ENCODE measurements at places on chromosomes 16 and 17.

GRCh38 chr17:75595920-75596313, 8.3 kb downstream of the MYO15B start:
- no peak for DNase-seq

DNA sequence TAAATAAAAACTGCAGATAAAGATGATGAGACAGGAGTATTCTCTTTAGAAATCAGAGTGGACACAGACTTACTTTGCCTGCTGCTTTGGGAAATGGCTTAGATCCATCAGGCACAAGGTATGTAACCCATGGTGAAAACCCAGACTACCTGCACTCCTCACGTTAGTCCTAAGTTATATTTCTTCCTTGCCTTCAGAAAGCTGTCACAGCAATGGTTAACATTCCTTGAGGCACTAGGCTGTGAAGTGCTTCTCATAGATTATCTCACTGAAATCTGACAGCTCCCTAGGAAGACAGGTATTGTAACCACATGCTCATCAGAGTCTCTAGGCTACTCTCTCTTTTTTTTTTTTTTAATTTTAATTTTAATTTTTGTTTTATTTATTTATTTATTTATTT, 20.9 kb downstream of the ZSWIM7 start:
- no peak for DNase-seq

DNA sequence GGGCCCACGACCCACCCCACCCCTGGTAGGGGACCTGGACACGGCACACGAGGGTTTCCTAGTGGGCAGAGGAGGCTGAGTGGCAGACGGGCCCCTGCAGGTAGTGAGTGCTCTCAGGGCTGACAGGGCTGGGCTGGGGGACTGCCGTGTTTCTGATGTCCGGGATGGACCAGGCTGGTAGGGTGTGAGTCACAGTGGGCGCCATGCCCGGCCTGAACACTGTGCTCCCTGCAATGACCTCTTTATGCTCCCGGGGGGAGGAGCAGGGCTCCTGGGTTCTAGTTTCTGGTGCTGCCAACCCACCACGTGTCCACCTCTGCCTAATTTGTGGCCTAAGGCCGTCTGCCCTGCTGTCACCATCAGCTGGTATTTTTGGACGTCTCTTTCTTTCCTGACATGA, 26.3 kb downstream of the ARHGAP23 start:
- DNase-seq: peak; percentile 83

GRCh38 chr16:57150682-57151330, 35.0 kb downstream of the PSME3IP1 start:
- no peak for DNase-seq

DNA sequence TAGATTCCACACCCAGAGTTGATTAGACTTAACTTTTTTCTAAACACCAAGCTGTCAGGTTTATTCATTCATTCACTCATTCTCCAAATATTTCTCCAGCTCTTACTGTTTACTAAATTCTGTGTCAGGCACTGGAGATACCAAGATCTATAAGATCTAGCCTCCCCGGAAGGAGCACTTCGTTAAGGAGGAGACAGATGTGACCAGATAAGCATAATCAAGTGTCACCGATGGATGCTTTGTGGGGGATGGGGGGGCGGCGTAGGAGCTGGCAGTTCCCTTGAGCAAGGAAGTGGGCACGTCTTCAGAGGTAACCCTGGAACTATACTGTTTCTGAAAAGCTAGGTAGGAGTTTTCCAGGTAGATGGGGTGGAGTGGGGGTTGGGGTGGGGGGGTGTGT, 3.8 kb upstream of the RPL26 start:
- no peak for DNase-seq

DNA sequence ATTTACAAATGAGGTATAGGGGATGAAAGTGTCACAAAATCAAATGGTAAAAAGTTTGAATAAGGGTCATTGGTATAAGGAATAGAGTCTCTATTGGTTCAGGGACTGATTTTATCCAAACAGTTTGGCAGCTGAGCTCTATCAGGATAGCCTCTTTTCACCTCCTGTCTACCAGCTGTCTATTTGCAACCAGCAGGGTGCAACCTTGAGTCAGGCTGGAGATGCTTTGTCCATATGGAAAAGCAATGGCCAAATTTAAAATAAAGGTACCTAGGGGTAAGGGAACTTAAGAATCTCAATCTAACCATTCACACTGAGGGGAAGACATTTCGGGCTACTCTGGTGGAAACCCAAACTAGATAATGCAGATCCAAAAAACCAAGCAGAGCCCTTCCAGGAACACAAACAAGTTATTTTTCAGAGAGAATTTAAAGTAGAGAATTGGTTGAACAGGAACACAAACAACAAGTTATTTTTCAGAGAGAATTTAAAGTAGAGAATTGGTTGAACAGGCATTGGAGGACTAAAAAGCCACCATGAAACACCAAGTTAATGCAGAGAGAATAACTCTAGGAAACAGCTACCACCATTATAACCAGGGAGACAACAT, 12.6 kb upstream of the CA10 start:
- peak; percentile 59 for DNase-seq

DNA sequence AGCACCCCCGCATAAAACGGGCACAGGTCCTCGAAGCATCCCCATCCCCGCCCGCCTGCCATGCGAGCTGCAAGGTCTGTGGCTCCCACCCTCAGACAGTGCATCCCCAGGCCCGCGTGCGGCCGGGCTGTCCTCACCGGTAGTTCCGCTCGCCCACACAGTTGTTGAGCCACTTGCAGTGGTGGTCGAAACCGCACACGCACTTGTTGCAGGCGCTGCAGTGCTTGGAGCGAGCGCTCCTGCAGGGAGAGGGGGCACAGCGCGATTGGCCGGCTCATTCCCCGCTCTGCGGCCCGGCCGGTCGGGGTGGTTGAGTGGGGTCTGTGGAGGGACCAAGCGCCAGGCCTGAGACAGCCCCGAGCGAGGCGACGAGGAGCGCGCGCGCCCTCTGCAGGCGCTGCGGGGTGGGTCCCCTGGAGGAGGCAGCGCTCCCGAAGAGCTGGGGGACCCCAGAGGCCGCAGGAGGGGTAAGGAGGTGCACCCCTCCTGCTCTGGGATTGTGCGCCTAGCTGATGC, 6.0 kb upstream of the TPPP3 start:
- no peak for DNase-seq

DNA sequence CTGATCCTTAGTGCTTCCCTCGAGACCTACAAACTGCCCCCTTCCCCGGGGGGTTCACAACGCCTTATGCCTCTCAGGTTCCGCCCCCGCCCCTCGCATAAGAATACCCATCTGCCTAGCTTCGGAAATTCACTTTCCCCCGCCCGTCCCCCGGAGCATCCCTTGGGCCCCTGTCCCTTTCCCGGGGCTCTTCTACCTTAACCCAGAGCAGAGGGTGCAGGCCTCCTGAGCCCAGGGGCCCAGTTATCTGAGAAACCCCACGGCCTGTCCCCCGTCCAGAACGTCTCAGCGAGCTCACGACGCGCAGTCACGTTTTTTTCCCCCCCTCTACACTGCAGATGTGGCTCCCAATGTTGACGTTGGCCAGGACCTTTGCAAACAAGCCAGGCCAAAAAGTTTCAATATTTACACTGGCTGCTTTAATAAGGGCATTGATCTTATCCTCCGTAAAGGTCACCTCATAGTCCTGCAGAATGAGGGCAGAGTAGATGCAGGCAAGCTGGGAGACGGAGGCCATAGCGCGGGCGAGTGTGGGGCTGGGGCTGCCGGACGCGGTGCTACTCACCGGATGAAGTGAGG, 1.4 kb upstream of the NBR1 start:
- DNase-seq: peak; percentile 62

- no peak for DNase-seq
Measured at GRCh38 chr16:50704245-50704644, 10.8 kb downstream of the NOD2 start.

DNA sequence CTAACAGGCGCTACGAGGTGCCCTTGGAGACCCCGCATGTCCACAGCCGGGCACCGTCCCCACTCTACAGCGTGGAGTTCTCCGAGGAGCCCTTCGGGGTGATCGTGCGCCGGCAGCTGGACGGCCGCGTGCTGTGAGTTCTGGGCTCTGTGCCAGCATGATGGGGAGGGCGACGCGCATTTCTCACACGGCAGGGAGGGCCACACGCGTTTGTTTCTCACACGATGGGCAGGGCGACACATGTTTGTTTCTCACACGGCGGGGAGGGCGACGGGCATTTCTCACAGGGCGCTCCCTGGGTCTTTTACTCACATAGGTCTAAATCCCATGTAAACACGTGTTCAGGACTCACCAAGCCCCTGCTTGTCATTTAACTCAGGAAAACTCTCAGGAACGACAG, 4.4 kb downstream of the GAA start:
- DNase-seq: no peak

DNA sequence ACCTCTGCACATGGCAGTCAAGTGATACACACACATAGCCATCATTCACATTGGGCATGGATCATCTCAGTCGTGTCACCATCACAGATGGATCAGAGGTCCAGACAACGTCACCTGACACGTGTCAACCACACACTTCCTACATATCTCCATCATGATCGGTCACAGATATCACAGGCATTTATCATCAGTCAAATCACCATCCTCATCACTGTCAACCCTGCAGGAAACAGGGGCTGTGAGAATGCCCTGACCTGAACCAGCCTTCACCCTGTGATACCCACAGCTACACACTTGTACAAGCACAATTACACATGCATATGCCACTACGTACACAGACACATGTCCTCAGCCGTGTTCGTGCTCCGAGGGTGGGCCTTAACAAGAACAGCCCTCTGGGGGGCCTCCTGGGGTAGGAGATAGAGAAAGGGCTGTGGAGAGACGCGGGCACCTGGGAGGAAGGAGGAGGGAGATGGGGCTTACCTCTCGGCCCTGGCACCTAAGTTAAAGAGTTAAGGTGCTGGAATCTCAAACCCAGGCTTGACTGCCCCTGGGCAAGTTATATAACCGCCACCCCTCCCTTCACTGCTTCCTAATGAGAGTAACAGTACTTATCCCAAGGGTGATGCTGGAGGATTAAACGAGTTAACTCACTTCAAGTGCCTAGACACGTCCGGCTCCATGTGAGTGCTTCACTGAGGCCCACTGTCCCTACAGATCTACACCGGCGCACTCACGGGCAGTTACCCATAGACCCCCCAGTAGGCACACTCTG, 1.1 kb downstream of the SLC12A4 start:
- peak; percentile 64 for DNase-seq

All from ELR (cell line).